ENCODE measurements at places on chromosomes 12 and 14.

- no peak overlapping the region for H3K27ac ChIP-seq
- no peaks in the 10 kb centered on the region for H3K27me3 ChIP-seq
- peaks cover 1% of the 10 kb centered on the region for H3K36me3 ChIP-seq
- no peaks in the 10 kb centered on the region for H3K4me1 ChIP-seq
- no peak for DNase-seq
Measured at GRCh38 chr12:65534238-65534841, 255.9 kb downstream of the MSRB3 start.

GRCh38 chr12:95789126-95790032 lies 1.2 kb downstream of the NTN4 start:
- H3K36me3 ChIP-seq: no peaks in the 10 kb centered on the region
- peak overlapping the region; percentile 64 for H3K4me3 ChIP-seq
- H3K4me1 ChIP-seq: peaks cover 16% of the 10 kb centered on the region
- no peak overlapping the region for H3K27ac ChIP-seq
- peaks cover 51% of the 10 kb centered on the region for H3K27me3 ChIP-seq

- no peak overlapping the region for H3K27ac ChIP-seq
- no peak for DNase-seq
- no peaks in the 10 kb centered on the region for H3K36me3 ChIP-seq
- H3K4me3 ChIP-seq: no peak overlapping the region
- peaks cover 6% of the 10 kb centered on the region for H3K27me3 ChIP-seq
Measured at GRCh38 chr14:104537613-104537988, 42.0 kb upstream of the C14orf180 start.

DNA sequence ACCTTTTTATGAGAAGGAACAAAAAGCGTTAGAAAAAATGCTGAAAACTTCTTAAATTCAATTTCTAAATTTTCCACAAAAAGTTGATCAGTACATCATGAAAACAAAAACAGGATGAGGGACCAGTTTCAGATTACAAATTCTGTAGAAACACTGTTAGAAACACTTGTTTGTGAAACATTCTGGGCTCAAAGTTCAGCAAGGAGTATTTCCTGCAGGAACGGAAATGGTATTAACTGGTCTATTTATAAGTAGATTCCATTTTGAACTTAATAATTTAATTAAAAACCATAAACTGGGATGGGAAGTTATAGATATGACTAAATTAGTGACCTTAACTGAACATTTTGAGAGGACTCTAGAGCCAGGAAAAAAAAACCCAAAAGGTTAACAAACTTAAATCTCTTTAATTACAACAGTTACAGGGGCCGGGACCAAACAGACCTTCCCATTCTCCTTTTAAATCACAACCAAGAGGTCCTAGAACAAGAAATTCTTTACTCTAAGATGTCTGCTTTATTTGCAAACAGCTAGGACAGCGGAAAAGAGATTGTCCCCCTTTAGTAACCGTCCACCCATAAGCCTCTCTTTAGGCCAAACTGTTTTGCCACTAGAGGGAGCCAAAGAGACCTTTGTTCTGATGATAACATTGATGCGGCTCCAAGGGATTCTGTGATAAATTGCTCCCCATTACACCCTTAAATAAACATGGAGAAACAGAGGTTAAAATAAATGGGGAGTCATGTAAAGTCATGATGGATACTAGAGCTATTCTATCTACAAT lies 69.0 kb upstream of the RERGL start:
- no peaks in the 10 kb centered on the region for H3K36me3 ChIP-seq
- H3K4me3 ChIP-seq: no peak overlapping the region
- no peak overlapping the region for H3K27ac ChIP-seq
- peaks cover 2% of the 10 kb centered on the region for H3K4me1 ChIP-seq

- DNase-seq: peak; percentile 59
- no peaks in the 10 kb centered on the region for H3K27me3 ChIP-seq
- peaks cover 1% of the 10 kb centered on the region for H3K36me3 ChIP-seq
- no peak overlapping the region for H3K27ac ChIP-seq
- peaks cover 52% of the 10 kb centered on the region for H3K4me1 ChIP-seq
Measured at GRCh38 chr14:56145965-56146364, 27.8 kb downstream of the PELI2 start.

Data from activated CD4-positive, alpha-beta memory T cell treated with anti-CD3 and anti-CD28 coated beads for 36 hours (primary cell).